CD4-positive, alpha-beta T cell (primary cell): ENCODE measurements at places on chromosomes 11 and 22.

- DNase-seq: no peak
Observed at GRCh38 chr11:65298131-65298535, 16.5 kb upstream of the CDC42EP2 start.

GRCh38 chr11:111541254-111542061 is 938 bp downstream of the LAYN start:
- DNase-seq: no peak

DNA sequence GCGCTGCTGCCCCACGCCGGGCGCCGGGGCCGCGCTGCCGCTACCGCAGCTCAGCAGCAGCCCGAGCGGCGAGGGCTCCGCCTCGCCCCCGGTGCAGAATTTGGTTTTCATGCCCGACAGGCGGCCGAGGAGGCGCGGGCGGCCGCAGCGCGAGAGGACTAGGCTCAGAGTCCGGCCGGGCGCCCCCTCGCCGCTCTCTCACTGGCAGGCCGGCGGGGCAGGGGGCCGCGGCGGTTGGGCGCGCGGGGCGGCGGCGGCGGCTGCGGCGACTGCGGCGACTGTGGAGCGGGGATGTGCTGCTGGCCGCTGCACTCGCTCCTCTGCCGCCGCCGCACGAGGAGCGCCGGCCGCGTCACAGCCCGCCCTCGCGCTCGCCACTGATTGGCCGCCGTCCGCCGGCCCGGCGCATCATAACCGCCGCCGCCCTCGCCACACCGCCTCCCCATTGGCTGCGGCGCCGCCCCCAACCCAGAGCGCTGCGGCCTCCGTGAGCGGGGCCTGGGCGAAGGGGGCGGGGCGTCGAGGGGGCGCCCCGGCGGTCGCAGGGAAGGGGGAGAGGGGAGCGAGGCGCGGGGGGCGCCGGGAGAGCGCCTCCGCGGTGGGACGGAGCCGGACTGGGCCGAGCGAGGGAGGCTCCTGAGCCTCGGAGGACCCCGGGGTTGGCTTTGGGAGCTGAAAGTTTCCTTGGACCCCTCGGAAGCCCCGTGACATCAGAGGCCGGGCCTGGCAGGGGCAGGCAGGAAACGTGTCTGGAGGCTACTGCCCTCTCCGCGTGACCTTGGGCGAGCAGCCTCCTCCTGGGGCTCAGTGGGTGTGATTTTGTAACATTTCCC is at the start of gene CHKA:
Gene CHKA, minus strand, starts transcription at position 322 of the 833 bp plus-strand sequence. Its CDS starts 211 bp downstream, at position 111.
- peak; percentile 92 for DNase-seq

DNA sequence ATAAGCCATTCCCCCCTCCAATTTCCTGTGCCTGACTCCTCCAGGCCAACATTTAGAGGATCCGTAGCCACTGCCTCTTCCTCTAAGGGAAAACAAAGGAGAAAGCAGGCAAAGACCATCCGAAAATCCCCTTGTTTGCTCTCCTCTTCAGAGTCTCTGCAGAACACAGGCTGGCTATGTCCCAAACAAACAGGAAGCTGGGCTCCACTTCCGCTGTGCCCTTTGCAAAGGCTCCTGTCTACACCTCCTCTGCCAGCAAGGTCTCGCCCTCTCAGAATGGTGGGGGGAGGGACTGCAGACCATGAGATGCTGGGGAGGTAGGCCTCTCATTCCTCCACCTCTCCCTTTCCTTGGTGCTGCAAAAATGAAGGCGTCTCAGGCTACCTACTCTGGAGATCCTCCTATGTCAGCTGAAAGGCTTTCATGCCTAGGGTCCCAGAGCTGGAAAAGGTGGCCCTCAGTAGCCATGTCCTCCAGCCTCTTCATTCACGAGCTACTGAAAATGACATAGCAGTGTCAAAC is 596.2 kb downstream of the BUD13 start:
- no peak for DNase-seq

GRCh38 chr11:72744474-72744873 is 7.7 kb downstream of the ARAP1 start:
- DNase-seq: no peak

DNA sequence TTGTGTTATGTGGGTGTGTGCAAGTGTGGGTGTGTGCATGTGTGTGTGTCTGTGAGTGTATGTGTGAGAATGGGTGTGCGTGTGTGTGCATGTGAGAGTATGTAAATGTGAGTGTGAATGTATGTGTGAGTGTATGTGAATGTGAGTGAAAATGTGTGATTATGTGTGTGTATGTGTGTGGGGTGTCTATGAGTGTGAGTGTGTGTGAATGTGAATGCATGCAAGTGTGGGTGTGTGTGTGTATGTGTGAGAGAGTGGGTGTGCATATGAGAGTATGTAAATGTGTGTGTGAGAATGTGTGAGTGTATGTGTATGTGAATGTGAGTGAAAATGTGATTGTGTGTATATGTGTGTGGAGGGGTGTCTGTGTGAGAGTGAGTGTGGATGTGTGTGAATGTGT is 1292.7 kb downstream of the TBC1D22A start:
- DNase-seq: no peak

DNA sequence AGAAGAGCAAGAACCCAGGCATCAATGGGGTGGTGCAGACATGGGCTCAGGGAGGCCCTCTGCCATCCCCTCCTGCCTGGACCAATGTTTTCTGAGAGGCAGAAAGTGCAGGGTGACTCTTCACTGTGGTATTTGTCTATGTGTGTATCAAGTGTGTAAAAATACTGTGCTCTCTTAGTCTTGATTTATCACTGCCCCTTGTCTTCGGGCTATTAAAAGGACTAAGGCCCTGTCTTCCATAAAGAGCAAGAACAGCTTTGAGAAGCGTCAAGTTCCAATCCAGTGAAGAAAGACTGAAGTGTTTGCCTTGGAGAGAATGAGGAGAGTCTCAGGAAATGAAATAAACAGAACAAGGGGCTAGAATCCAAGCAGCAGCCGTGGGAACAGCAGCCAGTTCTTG is 14.4 kb downstream of the PRSS23 start:
- DNase-seq: no peak

DNA sequence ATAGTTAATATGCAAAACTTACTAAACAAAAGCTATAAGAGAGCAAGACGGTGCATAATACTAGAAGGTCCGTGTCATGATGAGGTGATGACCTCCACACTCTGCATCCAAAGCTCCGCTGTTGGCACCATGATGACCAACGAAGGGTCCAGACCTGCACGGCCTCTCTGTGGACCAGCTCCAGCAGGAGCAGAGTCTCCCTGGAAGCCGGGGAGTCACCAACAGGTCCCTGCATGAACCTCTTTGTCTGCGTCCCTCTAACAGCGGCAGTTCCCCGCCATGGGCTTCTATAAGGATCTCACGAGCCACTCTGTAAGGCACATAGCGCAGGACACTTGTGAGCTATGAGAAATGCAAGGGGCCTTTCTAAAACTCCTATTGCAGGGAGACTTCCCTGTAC is 517.3 kb downstream of the BRD1 start:
- no peak for DNase-seq

GRCh38 chr11:32400670-32401369 is 34.5 kb downstream of the WT1 start:
- no peak for DNase-seq

DNA sequence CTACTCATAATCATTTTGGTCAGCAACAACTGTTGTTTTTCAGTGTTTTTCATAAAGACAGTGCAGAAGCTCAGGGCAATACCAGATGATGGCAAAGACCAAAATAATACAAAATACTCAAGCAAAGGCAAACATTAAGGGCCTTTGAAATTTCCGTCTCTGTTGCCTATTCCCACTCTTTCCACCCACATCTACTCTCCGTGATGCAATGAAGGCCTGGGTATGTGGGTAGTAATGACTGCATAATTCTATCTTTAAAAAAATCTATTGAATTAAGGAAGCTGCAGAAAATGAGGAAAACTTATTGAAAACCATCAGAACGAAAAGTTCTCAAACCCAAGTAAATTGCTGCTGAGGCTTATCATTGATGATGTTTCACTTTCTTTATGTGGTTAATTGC is 203.3 kb downstream of the MAML2 start:
- no peak for DNase-seq

DNA sequence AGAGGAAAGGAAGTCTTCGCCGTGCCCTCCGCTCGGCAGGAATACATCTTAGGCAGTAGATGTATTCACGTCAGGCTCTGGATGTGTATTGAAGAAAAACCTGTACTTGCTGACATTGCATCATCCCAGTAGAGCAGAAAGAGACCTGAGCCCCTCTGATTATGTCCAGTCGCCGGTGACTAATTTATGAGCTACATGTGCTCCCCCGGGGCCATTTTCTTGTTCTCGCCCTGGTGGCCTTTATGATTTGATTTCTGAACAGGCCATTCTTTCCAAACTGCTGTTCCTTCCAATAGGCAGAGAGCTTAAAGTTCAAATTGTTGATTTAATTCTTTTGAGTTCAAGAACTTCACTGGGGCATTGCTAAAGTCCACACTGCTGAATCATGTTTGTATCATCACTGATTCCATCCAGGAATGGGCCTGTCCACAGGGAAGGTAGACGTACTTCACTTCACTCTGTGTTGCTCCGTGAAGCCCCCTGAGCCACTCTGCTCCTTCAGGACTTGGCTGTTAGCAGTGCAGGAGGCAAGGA is 137.3 kb upstream of the RASSF10 start:
- DNase-seq: no peak

- DNase-seq: no peak
Observed at GRCh38 chr22:23816156-23816976, 22.4 kb downstream of the DERL3 start.

GRCh38 chr22:23762842-23763578 is at the start of gene C22orf15:
C22orf15 (plus strand) TSS chr22:23762990; CDS start chr22:23763307, 317 bp downstream.
- no peak for DNase-seq

DNA sequence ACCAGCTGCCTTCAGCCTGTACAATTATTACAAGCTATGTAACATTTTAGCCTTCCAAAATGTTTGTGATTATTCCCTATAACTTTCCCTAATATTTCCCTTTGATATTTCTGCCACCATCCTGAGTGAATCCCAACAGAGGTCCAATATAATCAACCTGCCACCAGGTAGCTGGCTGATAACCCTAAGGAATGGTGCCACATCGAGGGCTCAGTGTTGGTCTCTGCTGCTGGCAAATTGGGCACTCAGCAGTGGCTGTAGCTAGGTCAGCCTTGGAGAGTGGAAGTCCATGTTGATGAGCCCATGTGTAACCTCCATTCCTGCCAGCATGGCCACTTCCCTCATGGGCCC is 121.2 kb downstream of the ZNF280B start:
- no peak for DNase-seq

- no peak for DNase-seq
Observed at GRCh38 chr11:73519266-73519665, 78.6 kb downstream of the FAM168A start.

DNA sequence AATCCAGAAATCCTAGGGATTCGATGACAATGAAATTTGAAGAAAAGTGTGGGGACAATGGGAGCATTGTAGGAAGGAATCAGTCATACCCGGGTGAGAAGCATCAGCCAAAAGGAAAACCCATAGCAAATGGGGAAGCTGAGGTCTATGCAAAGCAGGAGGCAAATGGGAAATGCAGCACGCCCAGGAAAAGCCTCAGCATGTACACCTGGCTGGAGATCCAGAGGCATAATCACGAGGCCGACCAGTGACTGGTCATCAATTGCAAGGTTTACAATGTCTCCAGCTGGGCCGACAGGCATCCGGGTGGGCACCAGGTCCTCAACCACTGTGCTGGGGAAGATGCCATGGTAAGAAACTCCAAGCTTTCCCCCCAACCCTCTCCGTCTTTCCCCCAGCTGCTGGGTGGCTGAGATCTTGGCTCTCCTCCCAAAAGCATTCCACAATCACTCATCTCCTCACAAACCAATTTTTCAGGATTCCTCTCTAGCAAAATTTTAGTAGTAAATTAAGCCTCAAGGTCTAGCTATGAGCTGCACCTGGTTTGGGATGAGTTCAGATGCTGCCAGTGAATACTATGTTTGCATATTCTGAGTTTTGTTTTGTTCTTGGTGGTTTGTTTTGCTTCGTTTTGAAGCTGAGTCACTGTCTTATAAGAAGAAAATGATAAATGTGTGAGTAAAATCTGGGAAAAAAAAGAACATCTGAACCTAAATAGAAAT is 98.0 kb upstream of the OR5AK2 start:
- no peak for DNase-seq

DNA sequence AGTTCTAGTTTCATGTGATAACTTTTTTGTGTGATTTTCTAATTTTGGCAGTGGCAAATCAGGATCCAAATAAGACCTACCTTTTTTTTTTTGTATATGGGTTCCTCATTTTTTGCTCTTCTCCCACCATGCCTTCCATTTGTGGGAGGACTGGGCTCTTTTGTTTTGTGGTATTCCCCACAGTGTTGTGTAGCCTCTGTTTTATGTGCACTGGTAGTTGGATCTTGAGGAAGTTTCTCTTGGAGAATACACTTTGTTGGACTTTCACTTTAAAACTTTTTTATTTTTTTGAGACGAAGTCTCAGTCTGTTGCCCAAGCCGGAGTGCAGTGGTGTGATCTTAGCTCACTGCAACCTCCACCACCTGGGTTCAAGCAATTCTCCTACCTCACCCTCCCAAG is 39.7 kb downstream of the PPP6R3 start:
- DNase-seq: no peak

GRCh38 chr11:79095424-79095823 is 345.4 kb downstream of the TENM4 start:
- no peak for DNase-seq

- no peak for DNase-seq
Observed at GRCh38 chr11:128603752-128604414, 16.5 kb upstream of the ETS1 start.

GRCh38 chr11:114015117-114015516 is 40.2 kb downstream of the HTR3A start:
- no peak for DNase-seq

DNA sequence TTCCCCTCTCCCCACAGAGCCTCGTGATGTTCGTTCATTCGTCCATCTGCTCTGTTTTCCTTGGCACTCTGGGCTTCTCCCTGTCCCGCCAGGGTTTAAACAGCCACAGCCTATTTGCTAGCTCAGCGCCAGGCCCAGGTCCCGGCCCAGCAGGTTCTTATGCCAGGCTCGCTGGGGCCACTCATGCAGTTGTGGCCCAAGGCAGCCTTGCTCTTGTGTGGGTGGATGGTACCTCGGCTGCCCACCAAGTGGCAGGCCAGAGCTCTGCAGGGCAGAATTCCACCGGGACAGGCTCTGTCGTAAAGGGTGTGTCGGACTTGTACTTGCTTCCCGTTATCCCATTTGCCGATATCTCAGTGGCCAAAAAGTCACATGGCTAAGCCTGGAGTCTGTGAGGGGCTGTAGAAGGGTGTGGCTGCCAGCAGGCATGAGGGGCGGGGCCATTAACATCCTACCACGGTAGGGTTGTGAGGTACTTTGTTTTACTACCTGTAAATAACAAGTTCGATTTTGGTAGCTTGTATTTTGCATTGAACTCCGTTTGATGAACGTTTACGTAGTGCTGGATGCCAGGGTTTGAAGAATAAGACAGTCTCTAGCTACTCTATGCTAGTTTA is 7.9 kb downstream of the FAM118A start:
- DNase-seq: peak; percentile 23
